ENCODE measurements at places on chromosomes 4 and X.

GRCh38 chr4:174056959-174057358 lies 226.5 kb downstream of the FBXO8 start:
- DNase-seq: no peak

DNA sequence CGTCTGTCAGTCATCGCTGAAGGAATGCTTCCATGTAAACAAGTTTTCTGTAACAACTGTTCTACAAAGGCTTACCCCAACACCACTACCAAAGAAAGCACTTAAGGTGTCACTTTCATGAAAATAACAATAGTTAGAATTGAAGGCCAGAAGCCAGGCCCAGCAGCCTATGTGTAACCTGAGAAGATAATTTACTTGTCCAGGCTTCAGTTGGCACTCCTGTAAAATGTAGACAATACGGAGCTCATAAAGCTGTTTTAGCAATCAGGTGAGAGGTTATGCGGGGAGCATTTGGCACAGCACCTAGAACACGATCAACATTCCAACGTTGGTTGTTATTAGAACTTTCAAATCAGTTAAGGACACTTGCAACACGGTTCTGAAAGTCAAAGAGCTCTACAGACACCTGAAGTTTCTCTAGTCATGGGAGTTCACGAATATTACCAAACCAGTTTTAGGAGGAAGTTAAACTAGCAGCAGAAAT lies 15.7 kb downstream of the ADGRA3 start:
- no peak for DNase-seq

DNA sequence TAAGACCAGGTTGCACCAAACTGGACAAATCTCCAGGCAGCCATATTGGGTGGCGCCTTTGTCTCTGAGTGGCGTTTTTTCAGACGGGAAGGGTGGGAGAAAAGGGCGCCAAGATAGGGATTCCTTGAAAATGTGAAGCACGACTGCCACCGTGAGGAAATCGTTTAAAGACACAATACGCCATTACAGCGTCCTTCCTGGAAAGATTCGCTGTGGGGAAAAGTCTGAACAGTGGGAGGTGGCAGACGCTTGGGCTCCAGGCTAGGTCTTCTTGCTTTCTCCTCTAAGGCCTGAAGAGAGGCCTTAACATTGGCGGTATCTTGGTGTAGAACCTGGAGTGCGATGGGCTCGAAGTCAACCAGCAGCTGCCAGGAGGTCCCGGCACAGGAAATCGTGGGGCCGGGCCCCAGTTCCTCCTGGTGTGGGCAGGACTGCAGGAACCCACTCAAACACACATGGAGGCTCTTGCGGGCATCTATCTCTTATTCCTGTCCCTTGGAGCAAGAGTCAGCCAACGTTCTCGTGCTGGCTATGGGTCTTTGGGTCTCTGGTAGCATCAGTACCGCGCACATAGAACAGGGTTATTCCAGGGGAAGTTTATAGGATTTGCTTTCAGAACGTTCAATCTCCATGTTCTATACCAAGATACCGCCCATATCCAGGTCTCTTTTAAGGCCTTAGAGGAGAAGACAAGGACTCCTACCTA lies 208.8 kb downstream of the OR13H1 start:
- DNase-seq: peak; percentile 78

GRCh38 chrX:38570396-38570795 lies 9.1 kb downstream of the TSPAN7 start:
- no peak for DNase-seq

- no peak for DNase-seq
Measured at GRCh38 chr4:112142182-112142581, 3.1 kb upstream of the FAM241A start.

- no peak for DNase-seq
Measured at GRCh38 chrX:78496483-78496882, 162.6 kb downstream of the RTL3 start.

DNA sequence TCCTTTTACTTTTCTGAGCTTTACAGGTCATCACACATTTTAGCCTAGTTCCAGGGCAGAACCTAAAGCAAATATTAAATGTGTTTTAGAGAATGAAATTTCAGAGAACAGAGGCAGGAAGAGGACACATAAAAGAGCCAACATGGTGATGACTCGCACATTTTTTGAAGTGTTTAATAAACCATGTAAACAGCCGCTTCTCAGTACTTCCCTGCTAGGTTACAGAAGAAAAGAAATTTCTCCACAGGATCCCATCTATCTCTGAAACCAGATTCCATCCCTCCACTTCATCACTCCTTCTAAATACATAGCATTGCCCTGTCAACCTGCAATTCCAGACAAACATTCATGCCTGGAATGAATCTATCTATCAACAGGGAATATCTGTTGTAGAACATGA lies 949.5 kb upstream of the PCDH7 start:
- no peak for DNase-seq

DNA sequence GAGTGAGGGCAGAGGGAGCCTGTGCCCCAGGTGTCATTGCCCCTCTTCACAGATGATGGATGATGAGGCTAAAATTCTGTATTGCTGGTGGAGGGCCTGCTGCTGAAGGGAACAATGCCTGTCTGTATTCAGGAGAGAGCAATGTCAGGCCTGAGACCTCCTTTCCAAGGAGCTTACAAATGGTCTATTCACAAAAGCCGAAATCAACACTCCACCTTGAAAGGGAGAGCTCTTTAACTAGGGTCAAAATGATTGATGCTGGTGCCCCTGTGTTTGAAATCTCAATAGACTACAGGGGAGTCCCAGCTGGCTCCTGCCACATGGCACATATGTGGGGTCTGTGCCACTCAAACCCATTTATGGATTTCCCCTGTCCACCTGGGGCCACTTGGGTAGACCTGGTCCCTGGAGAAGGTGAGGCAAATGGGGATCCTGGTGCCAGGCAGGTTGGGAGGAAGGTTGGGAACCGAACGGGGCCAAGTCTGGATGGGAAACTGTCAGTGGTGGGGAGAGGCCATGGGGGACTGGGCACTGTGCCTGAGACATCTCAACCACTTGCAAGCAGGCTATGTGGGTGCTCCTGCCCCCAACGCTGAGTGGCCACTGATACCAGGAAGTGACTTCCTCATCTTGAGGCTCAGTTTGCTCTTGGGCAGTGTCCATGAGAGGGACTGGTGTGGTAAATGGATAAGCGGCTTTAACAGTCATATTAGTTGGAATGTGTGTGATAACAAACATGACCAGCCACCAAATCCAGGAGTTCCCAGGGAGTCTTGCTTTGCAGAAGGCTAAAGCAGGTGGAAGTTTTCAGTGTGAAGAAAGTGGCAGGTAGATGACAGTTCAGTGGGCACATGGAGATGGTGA lies 223.8 kb upstream of the PSAPL1 start:
- DNase-seq: no peak

GRCh38 chr4:182786991-182787390 lies 130.2 kb downstream of the DCTD start:
- DNase-seq: no peak

DNA sequence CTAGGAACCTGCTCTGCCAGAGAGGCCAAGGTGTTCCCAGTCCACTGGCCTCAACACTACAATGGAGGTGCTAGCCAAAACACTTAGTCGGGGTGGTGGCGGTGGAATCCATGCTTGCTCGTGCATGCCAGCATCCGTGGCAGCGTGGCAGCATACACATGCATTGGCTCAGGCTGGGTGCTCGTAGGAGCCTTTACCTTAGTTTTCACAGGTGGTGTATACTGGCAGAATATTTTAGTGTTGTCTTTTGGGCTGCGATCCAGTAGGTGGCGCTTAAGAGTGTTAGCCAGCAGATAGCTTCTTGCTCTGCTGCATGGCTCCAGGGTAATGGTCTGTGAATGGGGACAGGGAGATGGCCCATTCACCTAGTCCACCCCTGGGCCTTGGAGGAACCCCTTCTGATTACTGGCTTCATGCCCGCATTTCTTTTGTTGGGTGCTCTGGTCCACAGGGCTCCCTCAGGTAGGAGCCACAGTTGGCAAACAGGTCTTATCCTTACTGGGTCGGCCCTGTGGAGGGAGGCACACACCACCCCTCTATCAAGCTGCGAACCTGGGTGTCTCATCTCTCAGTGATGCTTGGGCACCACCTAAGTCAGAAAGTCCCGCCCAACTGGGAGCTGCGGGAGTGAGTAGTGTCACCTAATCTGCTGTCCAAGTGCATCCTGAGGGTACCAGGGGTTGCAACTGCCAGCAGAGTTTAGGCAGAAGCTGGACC lies 40.0 kb downstream of the RIPPLY1 start:
- peak; percentile 2 for DNase-seq

- peak; percentile 61 for DNase-seq
Measured at GRCh38 chr4:158768555-158769174, at the start of gene FNIP2. TSS of gene FNIP2 (plus strand) at chr4:158769026. CDS start at chr4:158769213, 187 bp downstream.

DNA sequence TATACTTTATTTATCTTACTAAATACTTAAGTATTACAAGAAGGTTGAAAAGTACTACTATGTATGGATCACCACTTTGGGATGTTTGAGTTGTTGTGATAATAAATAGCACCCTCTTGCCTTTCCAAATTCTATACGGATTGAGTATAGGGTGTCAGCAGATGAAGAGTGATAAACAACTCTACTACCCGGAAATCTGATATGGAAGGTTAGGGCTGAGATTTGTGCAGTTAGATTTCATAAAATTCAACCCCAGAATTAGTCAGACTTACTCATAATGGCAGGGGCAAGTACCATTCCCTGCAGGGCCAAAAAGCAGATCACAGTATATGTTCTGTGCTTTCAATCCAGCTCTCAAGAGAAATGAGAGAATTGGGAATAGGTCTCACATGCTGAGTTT lies 1008.9 kb upstream of the PCDH7 start:
- DNase-seq: no peak

DNA sequence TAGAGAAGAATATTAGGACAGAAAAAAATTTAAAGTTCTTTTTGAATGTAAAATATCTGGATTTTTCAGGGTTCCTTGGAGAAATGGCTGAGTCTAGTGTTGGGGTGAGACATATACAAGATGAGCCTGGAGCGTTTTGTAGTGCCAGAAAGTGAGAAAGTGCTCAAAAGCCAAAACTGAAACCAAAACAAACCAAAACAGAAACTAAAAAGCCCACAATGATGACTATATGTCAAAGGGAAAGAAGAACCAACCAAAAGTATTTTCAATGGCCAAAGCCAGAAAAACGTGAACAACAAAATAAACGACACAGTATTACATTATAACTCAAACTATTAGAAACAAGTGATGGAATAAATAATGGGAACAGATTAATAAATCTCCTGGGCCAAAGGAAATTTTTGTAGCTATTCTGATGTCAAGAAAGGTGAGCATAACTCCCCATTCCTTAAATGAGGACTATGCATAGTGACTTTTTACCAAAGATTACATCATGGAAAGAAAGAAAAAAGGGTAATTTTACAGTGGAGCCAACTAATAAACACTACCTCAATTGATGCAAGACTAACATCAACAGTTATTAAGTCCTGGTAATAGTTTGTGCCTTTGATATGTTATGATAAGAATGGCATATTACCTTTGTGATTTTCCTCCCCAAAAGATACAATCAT lies 1137.6 kb downstream of the C4orf33 start:
- no peak for DNase-seq

DNA sequence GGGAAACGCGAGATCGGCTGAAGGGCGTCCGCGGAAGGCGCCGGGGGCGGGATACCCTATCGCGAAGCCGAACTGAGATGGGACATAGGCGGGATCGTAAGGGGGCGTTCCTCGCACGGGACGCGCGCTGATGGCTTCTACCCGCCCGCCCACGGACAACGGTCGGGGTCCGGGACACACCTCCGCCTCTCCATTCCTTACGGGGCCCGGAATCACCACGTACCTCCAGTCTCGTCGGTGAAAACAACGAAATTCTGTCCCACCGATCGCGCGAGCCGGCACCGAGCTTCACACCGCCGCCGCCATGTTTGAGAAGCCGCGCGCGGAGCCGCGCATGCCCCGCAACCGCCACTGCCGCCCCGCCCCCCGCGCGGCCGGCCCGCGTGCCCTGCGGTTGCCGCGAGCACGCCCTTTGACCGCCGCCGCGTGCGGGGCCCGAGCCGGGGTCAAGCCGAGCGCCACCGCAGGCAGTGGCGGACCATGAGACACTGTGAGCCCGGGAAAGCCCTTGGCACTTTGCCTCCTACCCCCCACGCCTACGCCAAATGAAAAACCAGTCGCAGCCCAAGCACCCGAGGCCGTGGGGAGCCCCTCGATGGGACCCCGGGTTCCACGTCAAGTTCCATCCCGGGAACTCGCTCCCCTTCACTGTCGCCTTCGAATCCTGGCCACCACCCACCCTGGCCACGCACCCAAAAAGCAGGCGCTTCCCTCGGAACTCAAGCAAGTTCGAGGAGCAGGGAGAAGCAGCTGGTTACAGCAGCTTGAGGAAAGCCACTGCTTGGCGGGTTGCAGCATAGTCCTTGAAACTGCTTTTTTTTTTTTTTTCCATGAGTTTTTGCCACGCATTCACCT lies at the start of gene SCML2:
Gene SCML2, minus strand, starts transcription at position 320 of the 855 bp plus-strand sequence. CDS start 20,617 bp downstream, outside the sequence.
- no peak for DNase-seq

GRCh38 chrX:49956313-49956712 lies 33.9 kb downstream of the CLCN5 start:
- DNase-seq: no peak

GRCh38 chr4:118741301-118741855 lies 56.2 kb downstream of the METTL14 start:
- DNase-seq: no peak

DNA sequence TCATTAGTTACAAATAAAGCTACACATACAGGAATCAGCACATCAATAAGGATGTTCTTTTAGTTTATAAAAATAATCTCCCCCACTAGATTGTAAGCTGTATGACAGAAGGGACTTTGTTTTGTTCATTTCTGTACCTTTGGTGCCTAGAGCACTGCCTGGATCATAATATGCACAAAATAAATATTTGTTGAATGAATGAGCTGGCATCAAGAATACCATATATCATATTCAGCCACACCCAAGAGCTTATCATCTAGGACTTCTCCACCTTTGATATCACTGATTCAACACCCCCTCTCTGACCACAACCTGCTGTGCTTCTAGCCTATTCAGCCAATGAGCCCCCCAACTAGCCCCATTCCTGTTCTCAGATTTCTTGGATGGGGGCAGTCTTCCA lies 10.6 kb downstream of the SYTL4 start:
- no peak for DNase-seq

DNA sequence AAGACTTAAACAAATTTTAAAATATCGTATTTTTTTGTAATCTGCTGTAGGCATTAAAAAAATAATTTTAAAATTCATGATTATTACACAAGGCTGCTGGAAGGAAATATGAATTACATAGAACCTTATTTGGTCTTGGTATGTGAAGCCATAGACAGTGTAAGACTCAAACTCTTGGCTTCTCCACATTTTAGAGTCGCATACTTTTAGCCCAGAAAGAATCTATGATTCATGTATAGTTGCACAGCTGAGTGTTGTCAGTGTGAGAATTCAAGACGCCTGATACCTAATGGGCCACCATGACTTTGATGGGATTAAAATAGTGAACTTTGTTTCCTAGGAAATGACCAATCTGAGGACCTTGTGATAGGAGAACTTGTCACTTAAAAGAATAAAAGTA lies 1.4 kb downstream of the INTU start:
- DNase-seq: no peak

All from T follicular helper cell (primary cell).